ENCODE measurements at places on chromosomes 6 and 20.

DNA sequence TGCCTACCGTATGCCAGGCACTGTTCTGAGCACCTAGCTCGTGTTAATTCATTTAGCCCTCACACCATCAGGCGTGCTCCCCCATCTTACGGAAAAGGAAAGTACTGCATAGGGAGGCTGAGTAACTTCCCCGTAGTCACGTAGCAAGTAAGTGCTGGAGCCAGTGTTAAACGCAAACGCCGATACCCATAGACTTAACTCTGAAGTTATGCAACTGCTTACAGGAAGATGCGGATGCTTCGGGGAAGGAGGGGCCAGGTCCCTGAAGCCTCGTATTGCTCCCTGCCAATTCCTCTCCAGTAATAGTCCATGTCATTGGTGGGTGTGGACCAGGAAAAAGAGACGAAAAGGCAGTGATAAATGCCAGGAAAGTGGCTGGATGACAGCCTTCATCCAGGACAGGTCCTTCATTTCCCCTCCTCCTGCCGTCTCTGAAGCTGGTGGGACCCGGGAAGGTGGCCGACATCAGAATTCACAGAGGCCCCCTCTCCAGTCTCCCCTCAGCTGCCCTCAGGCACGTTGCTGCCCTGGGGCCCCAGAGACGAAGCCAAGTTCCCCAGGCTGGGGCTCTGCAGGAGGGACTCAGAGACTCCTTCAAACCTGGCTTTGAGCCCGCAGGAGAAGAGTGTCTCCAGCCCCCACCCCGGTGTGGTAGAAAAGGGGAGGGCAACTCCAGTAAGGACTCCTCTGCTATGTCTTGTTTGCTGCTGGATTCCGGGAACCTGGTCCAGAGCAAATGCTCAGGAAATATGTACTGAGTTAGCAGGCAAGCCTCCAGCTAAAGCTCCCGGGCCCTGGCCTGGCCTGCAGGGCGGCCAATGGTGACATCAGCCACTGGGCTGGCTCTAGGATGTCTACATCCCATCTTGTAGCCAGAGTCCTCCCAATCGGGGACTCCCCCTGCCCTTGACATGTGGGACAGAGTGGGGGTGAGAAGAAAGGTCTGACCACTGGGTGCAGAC lies 37.8 kb downstream of the RAB44 start:
- no peak for DNase-seq

DNA sequence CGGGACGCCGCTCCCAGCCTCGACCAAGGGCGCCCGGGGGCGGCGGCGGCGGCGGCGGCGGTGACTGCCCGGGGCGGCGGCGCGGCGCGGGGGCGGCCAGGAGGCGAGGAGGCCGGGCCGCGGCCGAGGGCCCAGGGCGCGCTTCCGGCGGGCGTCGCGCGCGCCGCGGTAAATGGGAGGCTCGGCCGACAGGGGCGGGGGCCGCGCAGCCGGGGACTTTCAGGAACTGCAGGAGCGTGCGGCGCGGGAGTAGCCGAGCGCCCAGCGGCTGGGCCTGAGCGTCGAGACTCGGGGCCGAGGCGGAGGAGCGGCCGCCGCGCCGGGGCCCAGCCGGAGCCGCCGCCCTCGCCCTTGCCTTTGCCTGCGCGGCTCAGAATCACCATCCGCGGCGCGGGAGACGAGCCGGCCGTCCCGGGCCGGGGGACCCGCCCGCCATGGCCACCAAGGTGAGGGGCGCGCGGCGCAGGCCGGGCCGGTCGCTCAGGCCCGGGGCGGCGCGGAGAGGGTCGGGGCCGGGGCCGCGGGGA lies at the start of gene SNX9:
Gene SNX9, plus strand, starts transcription at position 246 of the 527 bp plus-strand sequence. Its CDS starts 189 bp downstream, at position 435.
- peak; percentile 17 for DNase-seq

- DNase-seq = no peak
These were observed 5.5 kb downstream of the BTN2A2 start for GRCh38 chr6:26388441-26388840.

GRCh38 chr6:27293436-27294098 lies 18.5 kb downstream of the POM121L2 start:
- no peak for DNase-seq

DNA sequence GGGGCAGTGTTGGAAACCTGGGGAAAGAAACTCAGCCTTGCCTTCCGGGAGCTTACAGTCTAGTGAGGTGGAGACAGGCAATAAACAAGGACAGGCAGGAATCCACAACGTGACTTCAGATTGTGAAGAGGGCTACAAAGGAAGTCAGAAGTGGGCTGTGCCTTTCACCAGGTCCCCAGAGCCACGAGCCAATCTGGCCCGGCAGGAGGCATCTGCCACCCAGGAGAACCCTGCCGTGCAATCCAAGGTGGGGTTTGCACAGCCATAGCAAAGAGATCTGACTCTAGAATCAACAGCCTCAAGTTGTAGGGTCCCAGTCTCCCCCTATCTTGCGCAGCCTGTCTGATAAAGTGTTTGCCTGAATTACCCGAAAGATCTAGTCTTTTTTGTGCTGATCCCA lies 5.5 kb downstream of the SLC32A1 start:
- DNase-seq = no peak

All from NCI-H1694 treated with DMSO at 0.1 percent for 48 hours (cell line).